NCI-H2081 (cell line): ENCODE measurements at places on chromosomes 3 and 15.
A peak's percentile ranks its signal among the peaks of the same experiment; 100 is the strongest.

GRCh38 chr15:68224546-68225250, 4.8 kb downstream of the CLN6 start:
- DNase-seq: no peak

GRCh38 chr15:77525400-77525811, 104.7 kb downstream of the HMG20A start:
- no peak for DNase-seq

DNA sequence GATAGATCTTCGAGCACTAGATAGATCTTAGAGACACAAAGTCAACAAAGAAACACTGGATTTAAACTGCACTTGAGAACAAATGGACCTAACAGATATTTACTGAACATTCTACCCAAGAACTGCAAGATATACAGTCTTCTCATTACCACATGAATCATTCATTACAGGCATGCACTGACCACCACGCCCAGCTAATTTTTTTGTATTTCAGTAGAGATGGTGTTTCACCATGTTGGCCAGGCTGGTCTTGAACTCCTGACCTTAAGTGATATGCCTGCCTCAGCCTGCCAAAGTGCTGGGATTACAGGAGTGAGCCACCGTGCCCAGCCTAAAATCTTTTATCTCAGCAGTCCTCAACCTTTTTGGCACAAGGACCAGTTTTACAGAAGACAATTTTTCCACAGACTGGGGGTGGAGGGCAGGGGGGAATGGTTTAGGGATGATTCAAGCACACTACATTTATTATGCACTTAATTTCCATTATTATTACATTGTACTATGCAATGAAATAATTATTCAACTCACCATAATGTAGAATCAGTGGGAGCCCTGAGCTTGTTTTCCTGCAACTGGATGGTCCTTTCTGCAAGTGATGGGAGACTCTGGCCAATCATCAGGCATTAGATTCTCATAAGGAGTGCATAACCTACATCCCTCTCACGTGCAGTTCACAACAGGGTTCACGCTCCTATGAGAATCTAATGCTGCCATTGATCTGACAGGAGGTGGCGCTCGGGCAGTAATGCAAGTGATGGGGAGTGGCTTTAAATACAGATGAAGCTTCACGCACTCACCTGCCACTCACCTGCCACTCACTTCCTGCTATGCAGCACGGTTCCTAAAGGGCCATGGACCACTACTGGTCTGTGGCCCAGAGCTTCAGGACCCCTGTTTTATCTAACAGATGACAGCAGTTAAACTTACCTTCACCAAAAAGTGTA, 21.7 kb downstream of the CSNK1G1 start:
- no peak for DNase-seq

- DNase-seq: no peak
Observed at GRCh38 chr3:43733459-43734384, 43.0 kb downstream of the ABHD5 start.

DNA sequence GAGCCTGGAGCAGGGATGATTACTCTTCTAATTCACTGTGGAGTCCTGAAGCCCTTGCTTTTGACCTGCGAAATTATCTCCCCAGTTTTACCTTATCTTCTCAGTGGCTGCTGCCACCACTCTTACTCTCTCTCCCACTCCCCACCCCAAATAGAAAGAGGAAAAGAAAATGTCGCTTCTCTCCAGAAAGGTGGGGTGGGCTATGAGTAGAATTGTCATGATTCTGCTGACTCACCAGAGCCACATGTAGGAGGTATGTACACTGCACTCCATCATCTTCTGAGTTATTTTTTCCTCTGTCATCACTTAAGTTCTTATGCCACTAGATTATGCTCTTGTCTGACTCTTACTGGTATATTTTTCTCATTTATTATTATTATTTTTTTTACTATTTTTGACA, 43.9 kb upstream of the TMEM158 start:
- no peak for DNase-seq

- DNase-seq: no peak
Observed at GRCh38 chr15:28019594-28020309, 79.4 kb downstream of the OCA2 start.

GRCh38 chr3:24318677-24319287, 175.9 kb downstream of the THRB start:
- DNase-seq: no peak

- no peak for DNase-seq
Observed at GRCh38 chr3:89527736-89528305, 420.4 kb downstream of the EPHA3 start.

- DNase-seq: no peak
Observed at GRCh38 chr3:160874736-160875135, 118.7 kb downstream of the PPM1L start.

GRCh38 chr15:74213858-74214284, 11.3 kb upstream of the STRA6 start:
- no peak for DNase-seq

DNA sequence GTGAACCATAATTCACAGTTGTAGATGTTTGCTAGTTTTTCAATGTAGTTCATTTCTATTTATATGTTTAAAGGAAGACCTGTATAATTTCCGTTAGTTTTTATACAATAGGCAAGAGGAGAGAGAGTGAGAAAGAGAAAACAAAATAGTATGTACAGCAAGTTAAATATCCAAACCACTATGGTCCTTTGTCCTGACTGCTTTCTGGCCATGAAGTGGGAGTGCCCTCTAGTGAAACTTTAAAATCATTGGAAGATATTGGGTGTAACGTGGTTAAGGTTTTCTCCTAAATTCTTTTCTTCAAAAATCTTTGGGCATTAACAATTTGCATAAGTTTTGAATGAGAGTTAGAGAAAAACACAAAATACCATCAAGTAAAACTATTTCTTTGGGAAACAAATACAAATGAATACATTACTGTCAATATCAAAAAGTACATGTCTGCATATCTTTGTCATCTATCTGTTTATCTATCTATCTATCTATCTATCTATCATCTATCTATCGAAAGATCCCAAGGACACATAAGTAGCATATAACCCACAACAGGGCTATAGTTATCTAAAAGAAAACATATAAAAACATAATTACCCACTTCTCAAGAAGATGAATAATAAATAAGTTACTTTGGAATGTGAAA, 534.6 kb upstream of the ATP11B start:
- DNase-seq: peak; percentile 81

- DNase-seq: no peak
Observed at GRCh38 chr15:58332676-58333400, 99.0 kb upstream of the LIPC start.

DNA sequence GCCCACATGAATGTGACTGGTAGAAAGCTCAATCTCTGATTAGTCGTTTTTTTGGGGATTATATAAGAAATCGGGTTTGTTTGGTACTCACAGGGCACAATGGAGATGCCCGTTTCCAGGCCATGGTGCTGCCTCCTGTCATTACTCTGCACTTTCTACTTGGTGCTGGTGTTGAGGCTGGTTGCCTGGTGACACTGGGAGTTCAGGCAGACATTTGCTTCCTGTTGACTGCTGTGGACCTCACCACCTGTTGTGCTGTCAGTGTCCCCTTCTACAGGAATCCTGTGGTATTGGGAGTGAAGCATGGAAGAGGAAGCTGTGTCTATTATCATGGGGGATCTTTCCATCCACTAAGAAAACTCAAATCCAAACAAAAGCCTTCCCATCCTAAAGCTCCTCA, 227.2 kb upstream of the TBL1XR1 start:
- DNase-seq: no peak

DNA sequence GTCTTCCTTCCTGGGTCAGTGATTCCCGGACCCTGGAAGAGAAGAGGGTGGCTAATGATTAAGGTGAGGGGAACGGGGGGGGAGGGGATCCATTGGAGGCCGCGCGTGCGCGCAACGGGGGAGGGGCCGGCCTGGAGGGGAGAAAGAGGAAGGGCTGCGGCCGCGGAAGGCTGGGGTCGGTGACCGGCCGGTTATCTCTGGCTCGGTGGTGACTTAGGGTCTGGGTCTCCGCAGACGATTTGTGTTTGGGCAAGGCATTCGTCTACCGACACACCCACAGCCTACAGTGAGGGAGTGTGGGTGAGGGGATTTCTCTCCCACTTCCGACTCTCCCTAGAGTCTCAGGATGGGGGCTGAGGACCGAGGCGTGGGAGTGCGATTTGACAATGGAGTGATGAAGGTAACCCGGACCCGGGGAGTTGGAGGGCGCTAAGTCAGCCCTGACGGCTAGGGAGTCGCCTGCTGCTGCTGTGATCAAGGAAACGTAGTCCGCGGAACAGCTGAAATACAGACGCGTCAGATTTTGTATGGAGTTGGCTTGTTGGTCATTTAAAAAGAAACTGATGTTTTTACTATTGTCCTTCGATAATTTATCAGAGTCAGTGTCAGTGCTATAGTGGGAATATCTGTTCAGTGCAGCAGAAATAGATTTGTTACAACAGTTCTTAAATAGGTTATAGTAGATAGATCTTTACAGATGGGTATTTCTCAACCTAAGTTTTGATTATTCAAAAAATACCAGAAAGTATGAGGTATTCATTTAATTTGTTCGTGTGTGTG, 733 bp downstream of the RNF111 start:
- DNase-seq: peak; percentile 62

GRCh38 chr3:115699706-115700105, 76.4 kb downstream of the GAP43 start:
- DNase-seq: no peak

GRCh38 chr3:161333696-161334095, 37.6 kb downstream of the SPTSSB start:
- DNase-seq: no peak

DNA sequence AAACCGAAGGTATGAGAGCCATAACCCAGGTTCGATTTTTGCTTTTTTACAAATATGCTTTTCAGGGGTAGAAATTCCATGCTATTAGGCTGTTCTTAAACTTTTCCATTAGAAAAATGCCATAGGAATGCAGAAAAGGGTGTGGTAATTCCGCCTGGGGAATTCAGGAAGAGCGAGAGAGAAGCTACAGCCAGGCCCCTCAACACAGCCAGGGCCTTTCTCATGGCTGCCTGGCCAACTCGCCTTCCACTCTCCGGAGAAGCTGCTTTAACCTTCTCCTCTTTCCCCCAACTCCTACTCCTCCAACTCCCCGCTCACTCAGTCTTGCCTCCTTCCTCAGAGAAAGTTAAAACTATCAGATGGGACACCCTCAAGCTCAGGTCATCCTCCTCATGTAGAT, 9.1 kb upstream of the TICRR start:
- DNase-seq: no peak

GRCh38 chr15:49083401-49084284, 37.4 kb upstream of the SECISBP2L start:
- DNase-seq: no peak

- no peak for DNase-seq
Observed at GRCh38 chr3:71219744-71220638, 363.5 kb downstream of the FOXP1 start.

- DNase-seq: no peak
Observed at GRCh38 chr3:108491456-108491855, 18.9 kb downstream of the MYH15 start.

DNA sequence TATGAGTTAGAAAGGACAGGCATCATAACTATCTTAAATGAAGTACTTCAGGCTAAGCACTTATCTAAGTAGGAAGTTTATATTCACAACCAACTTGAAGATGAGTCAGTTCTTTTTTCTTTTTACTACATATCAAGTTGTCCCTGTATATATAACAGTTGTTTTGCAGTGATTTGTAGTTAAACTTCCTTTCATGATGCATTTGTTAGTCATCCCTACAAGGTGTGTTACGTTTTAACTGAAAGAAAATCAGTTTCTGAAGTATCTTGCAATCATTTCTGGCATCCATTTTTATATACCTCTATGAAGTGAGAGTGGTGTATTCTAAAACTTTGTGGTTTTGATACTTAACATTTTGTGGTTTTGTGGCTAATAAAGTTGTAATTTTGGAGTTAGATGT, 46.1 kb downstream of the ZFAND6 start:
- DNase-seq: no peak

GRCh38 chr15:54605043-54605442, 591.7 kb downstream of the RSL24D1 start:
- no peak for DNase-seq

GRCh38 chr15:42364529-42364928, 5.2 kb downstream of the CAPN3 start:
- DNase-seq: peak; percentile 11

GRCh38 chr3:196270499-196270898, 17.0 kb downstream of the PCYT1A start:
- DNase-seq: no peak

GRCh38 chr15:48413304-48413703, 82.1 kb downstream of the DUT start:
- DNase-seq: no peak

- peak; percentile 52 for DNase-seq
Observed at GRCh38 chr3:111668888-111669488, 73.8 kb upstream of the ZBED2 start.

- peak; percentile 64 for DNase-seq
Observed at GRCh38 chr3:141050576-141051442, at the start of gene SPSB4. Gene SPSB4 (plus strand): TSS chr3:141051347. CDS start chr3:141066105, 14,758 bp downstream.

DNA sequence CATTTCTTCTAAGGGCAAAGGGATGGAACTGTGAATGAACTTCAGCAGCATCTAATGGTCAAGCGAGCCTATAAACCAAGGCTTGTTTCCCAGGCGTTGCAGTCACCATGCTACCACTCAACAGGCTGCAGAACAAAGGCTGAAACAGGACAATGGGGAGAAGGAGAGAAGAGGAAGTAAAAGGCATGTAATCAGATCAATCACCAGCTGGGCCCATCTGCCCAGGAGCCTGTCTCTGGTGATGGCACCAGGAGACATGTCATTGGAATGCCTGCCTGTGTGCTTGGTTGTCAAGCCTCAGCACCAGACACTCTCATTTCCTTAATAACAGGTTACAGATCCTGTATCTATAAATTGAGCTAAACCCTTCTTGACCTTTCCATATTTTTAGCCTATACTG, 81.7 kb upstream of the UMPS start:
- no peak for DNase-seq

- no peak for DNase-seq
Observed at GRCh38 chr15:41903782-41904181, 9.9 kb upstream of the SPTBN5 start.

DNA sequence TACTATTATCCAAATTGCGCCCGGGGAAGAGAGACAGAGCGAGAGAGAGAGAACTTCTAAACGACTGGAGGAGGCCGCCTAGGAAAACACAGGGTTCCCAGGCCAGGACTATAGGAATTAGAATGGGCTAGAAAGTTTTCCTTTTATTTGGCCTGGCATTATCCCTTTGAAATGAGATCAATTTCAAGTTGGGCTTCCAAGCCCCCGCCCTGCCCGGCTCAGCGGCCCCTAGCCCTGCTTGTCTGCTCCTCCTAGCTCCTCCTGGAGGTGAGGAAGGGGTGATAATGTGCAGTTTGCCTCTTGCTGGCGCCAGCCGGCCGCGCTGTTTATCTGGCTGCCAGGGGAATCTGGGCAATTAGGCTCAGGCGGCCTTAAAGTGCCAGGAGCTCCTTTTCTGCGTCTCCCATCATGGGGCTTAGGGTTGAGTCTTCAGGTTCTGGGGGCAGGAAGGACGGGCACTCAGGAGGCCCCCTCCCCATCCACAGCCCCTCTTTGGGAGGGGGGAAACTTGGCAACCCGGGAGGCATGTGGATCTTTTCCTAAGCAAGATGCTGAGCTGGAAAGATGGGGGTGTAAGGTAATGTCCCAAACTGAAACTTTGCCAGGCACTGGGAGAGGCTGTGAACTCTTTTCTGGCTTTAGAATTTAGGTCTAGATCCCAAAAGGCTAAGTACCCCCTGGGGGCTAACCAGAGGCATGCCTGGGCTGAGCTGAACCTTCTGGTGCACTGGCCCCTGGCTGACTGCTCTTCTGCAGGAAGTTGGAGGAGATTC, 5.5 kb downstream of the SMAD6 start:
- peak; percentile 36 for DNase-seq

- no peak for DNase-seq
Observed at GRCh38 chr3:50238549-50239026, 2.6 kb downstream of the GNAI2 start.
